ENCODE measurements at places on chromosomes 5 and 9.

- DNase-seq = no peak
Measured at GRCh38 chr5:178371362-178372111, 138.9 kb upstream of the PHYKPL start.

- DNase-seq = no peak
Measured at GRCh38 chr5:139796061-139796806, 626 bp downstream of the PSD2 start.

- no peak for DNase-seq
Measured at GRCh38 chr5:1819458-1819857, 18.3 kb downstream of the NDUFS6 start.

DNA sequence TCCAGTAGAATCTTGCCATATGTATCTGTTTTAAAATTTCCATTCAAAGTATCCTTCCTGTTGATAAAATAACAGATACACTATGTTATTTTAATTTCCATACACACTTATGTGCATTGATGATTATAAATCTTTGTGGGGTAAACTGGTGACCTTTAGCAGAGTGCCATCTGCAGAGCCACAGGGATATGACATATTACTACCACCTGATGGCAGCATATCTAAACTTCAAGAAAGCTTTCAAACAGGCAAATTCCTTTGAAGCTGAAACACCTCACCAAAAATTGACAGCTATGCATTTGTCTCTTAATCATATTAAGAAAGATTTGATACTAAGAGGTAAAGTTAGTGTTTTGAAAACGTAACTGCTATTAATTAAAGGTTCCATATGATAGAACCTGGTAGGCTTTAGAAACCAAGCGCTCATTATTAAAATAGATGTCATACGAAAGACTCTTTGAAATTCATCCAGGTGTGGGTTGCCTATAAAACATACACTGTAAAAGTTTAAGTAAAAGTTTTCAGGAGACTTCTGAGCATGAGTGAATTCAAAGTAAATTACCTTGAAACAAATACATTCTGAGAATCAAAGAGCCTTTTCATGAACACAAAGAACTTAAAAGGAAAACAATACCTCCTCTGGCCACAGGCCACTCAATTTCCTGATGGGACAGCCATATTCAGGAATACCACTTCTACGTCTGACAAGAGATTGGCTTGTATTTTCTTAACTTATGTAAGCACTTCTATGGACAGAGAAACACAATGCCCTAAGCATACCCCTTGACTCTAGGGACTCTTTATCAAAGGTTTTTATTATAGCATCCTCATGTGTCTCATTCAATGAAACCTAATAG lies 93.3 kb downstream of the KIAA0825 start:
- DNase-seq = no peak

DNA sequence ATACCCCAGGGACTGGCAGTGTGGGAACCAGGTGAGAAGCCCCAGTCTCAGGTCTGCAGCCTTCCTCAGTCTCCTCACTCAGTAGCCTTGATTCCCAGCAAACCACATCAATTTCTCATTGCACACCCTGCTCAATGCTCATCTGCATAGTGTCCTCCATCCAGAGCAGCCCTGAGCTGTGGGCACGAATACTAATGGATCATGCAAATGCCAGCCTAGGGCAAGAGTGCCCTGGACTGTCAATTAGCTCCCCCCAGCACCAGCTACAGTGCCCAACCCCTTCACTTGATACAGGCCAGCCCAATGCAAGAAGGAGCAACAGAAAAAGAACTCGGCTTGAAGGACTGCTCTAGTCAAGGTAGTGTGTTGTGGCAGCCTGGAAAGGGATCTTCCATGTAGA lies 9.8 kb upstream of the KCNIP1 start:
- no peak for DNase-seq

DNA sequence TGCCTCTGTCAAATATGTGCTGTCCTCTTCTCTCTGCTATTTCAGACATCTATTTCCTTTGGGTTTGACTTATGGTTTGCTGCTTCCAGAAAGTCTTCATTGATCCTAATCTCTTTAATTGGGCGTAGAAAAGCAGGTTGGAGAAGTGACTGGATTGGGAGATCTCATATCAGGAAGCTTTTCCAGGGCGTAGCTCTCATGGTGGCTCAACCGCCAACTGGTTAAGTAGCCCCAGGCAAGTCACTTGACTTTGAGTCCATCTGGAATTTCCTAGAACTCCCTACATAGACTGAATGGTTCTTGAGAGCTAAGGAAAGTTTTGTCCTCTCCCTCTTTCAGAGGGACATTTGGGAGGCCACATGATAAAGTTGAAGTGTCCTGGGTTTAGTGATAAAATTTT lies 192.3 kb upstream of the GLRA1 start:
- no peak for DNase-seq

DNA sequence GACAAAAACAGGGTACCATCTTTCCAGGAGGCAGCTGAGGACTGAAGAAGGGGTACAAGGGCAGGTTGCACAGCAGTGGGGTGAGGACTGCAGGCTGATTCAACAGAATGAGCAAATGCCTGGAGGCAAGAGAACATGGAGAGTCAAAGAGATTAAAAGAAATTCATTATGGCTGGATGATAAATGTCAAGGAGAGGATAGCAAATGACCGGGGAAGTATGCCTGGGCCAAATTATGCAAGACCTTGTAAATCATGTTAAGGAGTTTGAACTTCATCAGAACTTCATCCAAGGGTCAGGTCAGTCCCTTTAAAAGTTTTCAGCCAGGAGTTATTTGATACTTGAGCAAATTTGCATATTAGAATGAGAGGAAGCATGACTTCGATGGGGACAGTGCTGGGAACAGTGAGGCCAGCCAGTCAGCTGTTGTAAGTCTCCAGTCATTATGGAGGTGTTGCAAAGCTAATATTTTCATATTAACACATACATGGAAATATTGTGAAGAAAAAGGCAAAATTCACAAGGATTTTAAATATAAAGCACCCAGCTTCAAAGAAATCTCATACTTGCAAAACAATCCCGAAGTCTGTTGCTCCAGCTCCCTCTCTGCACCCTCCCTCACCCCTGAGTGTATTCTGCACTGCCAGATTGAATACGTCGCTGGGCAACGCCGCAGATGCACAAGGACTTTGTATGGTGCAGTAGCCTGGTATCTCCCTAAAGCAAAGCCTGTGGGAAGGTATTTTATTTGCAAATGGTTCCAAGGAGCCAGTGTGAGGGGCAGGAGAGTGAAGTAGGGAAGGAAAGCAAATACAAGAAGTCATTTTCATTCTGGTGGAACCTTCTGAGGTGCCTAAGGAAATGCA lies 509.8 kb upstream of the TLE4 start:
- DNase-seq = no peak

- no peak for DNase-seq
Measured at GRCh38 chr5:171855798-171856763, 70.5 kb downstream of the SMIM23 start.

DNA sequence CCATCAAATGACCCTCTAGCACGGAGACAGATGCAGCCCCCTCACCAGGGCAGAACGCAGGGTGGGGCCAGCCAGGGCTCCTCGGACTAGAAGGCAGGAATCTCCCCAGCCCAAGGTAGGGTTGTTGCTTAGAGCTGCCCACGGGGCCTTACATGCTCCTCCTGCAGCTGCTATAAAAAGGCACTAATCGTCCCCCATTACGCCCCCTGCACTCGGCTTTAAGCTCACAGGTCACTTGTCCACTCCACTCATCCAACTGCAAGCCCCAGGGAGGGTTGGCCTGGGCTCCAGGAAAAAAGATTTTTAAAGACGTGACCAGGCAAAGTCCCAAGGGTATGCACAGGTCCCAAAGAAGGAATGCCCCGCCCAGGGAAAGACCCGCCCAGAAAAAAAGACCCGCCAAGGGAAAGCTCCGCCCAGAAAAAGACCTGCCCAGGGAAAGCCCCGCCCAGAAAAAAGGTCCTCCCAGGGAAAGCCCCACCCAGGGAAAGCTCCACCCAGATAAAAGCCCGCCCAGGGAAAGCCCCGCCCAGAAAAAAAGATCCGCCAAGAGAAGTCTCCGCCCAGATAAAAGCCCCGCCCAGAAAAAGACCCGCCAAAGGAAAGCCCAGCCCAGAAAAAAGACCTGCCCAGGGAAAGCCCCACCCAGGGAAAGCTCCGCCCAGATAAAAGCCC lies 11.1 kb downstream of the GRIN1 start:
- no peak for DNase-seq

DNA sequence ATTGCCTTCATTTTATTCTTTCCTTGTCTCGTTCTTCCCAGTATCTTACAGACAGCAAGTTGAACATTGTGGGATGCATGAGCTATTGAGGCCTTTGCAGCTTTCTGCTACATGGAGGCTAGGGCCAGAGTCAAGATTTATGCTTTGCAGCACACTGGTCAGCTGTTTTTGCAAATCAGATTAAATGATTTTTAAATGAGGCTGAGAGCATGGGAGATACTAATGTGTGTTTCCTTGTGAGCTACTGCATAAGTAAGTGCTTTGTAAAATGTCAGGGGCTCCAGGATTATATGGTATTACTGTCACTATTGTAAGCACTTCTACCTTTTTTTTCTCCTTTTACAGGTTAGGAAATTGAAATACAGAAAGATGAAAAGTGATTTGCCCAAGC lies 111.0 kb upstream of the CDKN2B start:
- DNase-seq = no peak

- DNase-seq = no peak
Measured at GRCh38 chr9:94843134-94843533, 116.6 kb downstream of the AOPEP start.

DNA sequence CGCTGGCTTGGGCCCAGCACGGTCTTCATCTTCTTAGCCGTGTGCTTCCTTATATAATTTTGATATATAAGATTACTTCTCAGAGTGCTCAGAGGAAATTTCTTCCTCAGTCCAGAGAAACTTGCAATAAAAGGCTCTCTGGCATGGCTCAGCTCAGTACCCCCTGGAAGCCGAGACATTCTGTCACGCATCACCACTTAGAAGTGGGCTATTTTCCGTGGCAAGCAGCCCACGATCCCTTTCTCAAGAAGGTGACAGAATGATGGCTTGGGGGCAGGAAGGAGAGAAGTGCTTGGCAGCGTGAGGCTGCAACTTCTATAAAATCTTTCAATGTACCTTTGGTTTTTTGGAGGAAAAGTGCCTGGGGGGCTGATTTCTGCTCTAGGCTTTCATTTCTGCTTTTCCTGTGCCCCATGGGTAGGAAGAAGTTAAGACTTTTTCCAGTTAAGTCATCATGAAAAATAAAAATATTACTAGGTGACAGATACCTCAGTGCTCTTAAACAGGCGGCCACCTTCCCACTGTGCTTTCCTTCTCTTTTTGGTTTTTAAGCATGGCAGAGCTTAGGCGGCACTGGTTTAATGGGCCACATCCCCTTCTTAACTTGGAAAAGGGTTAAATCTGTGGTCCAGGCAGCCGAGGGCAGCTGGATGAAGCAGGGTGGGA lies 104.6 kb downstream of the MVB12B start:
- no peak for DNase-seq

GRCh38 chr9:36471359-36471758 lies 71.3 kb upstream of the RNF38 start:
- DNase-seq = no peak

DNA sequence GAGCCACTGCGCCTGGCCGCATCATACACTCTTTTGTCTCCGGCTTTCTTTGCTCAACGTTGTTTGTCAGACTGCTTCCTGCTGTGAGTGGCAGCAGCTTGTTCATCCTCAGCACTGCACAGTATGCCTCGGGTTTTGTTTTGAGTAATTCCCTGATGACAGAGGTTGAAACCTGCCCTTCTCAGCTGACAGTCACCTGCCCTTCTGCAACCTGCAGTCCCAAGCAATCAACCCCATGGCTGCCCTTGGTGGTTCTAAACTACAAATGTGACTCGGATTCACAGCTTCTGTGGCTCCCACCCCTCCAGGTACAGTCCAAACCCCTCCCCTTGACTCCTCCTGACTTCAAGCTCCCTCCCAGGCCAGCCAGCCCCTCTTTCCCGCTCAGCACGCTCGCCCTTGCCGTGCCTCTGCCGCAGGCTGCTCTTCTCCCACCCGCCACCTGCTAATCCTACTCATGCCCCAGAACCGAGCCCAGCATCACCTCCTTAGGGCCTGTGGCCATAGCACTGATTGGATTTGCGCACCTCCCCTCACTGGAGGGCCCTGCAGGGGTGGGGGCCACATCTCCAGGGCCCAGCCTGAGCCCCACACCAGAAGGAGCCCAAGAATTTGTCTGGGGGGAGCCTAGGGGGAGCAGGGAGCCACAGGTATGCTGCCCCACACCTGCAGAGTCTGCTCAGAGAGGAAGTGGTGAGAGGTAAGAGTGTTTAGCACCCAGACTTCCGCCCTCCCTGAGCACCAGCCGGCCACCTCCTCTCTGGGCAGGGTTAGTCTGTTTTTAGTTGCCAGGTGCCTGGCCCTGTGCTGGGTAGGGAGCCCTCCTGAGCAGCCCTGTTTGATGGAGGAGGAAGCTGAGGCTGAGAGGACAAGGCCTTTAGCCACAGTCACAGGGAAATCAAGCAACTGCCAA lies 10.1 kb downstream of the EEIG1 start:
- peak; percentile 85 for DNase-seq

DNA sequence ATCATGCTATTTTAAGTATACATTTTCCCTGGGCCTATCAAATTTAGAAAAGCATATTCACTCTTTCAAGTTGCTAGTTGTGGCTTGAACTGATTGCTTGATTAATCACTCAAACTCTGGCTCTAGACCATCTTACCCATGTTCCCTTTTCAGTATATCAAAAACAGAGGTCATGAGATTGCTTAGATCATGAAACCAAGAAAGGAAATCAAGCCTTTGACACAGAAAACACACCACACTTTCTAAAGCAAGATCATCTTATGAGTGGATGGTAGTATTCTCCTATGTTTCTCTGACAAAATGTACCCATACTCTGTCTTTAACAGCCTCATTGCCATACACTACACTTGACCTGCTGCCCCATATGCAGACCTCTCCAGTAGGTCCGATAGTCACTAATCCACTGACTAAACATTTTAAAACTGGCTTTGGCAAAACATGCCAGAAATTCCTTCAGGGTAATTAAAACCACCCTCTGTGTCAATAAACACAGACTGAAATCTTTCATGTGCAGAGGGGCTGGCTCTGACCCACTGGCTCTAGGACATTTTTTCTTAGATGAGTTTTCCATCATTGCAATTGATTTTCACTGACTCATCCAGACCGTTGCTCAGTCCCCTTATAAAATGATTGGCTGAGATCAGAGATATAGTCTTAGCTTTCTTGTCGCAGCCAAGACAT lies 18.2 kb downstream of the PPP2R2B start:
- DNase-seq = no peak

- DNase-seq = no peak
Measured at GRCh38 chr5:113167985-113168384, 191.4 kb downstream of the DCP2 start.
